Stimulated activated CD8-positive, alpha-beta memory T cell treated with anti-CD3 and anti-CD28 coated beads, Interleukin-7, amount 100 ng/mL, for 48 hours (primary cell): ENCODE measurements at places on chromosomes 3 and 15.

GRCh38 chr15:85694091-85694490 lies 100.6 kb downstream of the KLHL25 start:
- DNase-seq, result no peak

- no peak for DNase-seq
Measured at GRCh38 chr3:16935781-16936180, 51.0 kb downstream of the PLCL2 start.

GRCh38 chr3:19364148-19364547 lies 215.8 kb downstream of the KCNH8 start:
- DNase-seq, result no peak

DNA sequence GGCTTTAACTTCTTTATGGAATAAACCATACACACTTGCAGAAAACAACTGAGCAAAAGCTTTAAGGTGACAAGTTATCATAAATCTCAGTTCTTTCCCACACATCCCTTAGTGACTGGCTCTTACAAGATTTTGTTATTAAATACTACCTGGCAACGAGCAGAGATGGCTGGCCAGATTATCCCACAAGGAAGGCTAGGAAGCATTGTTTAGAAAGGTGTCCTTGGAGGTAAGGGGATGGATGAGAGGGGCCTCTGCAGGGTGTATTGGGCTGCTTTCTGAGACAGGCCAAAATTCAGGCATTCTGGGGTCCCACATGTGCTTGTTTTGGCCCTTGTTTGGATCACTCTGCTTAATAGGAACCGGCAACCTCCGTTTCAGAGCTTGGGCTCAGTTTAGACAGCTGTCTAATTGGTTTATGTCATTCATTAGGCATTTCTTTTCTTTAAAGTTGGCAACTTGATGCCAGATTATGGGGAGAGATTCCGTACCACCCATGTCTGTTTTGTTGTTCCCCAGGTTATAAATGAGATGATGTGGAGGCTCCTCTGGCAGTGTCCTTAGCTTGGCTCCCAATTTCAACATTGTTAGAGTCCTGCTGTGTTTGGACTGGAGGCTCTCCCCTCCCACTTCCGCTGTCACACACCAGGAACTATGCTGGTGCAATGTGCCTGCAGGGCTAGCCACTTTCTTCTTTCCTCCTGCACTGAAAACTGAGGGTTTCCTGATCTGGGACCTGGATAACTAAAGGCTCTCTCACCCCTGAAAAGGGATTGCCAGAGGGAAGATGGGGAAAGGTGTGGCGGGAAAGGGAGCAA lies 121.1 kb downstream of the TPRG1 start:
- no peak for DNase-seq

DNA sequence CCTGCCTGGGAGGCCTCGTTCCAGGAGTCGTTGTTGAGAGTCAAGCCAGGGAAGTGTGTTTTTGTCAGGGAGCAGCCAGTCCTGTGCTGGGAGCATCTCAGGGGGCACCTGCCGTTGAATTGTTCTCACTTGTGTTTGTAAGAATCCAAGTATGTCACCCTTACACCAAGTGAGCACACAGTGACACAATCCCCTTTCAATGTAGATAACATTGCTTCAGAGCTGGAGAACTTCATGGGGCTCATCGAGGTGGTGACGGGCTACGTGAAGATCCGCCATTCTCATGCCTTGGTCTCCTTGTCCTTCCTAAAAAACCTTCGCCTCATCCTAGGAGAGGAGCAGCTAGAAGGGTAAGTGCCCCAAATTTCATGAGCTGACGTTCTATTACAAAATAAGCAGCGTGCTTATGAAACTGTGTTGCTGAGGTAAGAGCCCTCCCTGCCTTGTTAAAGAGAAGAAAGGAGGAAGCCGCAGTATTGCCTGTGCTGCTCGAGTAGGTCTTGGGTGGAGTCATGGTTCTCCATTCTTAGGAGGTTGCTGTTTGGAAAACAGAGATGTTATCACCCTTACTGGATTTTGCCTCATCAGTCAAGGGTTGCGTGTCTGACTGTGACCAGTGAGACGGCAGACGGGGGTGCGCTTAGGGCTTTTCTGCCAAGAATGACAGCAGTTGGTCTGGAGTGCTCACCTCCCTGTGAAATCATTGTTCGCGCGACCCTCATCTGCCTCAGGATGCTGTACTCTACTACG lies 108.1 kb downstream of the PGPEP1L start:
- DNase-seq, result no peak
